ENCODE measurements at places on chromosomes 7 and 10.

DNA sequence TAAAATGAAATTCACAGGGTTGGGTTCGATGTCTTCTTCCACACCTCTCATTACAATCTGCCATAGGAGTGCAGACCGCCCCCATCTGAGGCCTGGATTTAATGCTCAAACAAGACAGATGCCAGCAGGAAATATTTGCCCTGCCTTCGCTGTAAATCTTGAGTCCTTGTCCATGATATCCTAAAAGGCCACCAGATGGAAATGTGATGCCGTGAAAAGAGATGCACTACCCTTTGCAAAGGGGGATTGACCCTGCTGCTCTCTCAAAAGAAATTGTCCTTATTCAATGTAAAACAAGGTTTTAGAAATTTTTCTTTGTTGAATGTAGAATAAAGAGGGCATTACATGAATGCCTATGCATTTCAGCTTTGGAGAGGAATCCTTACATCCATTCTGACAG, 37.5 kb downstream of the AGAP4 start:
- no peak for DNase-seq

GRCh38 chr7:4882169-4883032, 1.1 kb downstream of the RADIL start:
- DNase-seq = no peak

GRCh38 chr10:121627876-121628581, 29.8 kb upstream of the FGFR2 start:
- DNase-seq = no peak

- no peak for DNase-seq
These were observed 28.1 kb upstream of the SH2D4B start for GRCh38 chr10:80509403-80510161.

DNA sequence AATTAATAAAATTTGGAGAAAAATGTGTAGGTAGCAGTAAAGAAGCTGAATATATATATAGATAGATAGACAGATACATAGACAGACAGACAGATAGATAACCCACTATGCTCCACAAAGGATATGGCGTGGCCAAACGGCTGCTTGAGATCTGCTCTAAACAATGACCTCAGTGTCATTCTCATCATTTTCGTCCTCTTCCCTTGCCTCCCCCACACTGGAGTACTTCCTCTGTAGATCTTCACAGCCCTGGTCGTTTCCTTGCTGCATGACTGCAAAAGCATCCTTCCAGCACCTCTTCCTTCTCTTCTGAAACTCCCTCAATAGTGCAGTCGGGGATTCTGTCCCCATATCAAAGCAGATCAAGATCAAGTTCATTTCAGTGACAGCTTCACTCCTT, 35.6 kb upstream of the ATP6V0A4 start:
- DNase-seq = no peak

GRCh38 chr7:70288781-70289456, 690.6 kb downstream of the AUTS2 start:
- DNase-seq = no peak

DNA sequence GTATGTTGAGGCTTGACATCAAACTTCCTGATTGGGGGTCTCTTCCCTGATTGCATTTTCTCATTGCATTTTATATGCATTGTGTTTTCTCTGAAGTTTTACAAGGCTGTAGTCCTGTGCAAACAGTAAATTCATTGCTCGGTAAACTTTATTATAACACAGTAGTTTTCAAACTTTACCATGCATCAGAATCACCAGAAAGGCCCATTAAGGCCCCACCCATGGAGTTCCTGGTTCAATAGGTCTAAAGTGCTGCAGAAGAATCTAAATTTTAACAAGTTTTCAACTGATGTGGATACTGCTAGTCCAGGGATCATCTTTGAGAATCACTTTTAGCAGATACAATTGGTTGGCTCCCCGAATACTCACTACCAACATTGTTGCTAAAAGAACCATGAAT, 634.7 kb upstream of the LRRTM3 start:
- DNase-seq = no peak

DNA sequence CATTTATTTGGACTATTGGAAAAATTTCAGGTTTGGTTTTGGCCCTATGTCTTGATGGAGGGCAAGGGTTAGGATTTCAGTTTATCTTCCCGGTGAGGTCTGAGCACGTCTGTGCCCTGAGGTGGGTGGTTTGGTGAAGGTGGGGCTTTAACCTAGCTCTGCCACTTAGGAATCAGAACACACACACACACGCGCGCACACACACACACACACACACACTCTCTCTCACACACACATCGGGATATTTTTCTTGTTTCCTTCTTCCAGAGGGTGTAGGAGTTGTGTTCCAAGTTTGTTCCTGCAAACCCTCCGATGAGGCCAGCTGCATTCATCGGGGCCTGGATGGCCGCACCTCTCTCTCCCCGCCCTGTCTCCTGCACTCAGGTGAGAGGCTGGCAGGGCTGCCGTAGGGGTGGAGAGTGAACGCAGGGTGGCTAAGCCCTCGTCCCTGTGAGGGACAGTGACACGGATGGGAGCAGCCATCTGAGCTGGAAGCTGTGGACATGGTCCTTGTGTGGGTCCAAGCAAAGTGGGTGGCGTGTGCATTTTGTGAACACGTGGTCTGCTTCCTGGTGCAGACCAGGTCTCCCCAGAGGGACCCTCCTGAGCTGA, 34.2 kb downstream of the CHST12 start:
- no peak for DNase-seq

DNA sequence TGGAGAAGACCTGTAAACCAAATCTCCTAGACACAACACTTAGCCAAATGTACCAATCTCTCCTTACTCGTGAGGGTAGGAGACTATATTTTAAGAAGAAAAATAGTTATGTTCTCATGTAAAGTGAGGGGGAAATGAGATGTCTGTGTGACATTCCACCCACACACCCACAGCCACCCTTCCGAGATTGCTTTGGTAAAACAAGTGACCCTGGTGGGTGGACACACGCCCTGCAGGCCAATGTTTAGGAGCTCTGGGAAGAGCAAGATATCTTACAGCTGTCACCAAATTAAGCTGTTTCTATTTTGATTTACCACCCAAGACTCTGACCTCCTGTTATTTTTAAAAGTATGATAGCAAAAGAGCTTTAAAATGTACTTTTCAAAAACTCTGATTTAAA, 147.2 kb upstream of the PFKP start:
- DNase-seq = no peak

- DNase-seq = no peak
These were observed 52.3 kb upstream of the PTPN12 start for GRCh38 chr7:77484785-77485184.

DNA sequence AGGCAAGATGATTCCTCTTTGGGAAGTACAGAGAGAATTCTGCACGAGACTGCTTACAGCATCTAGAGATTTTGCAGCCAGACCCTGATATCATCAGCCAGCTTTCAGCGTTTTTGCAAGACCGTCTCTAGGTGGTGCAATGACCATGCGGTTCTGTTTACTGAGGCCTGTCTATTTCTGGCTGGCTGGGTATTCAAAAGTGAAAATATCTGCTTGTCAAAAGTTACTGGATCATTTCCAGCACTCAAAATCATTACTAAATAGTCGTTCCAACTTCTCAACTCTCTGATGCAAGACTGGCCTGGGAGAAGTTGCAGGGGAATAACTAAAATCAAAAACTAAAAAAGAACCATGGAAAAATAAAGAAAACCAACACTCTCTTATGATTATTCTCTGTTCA, 240.1 kb downstream of the ELMO1 start:
- DNase-seq = peak; percentile 4

GRCh38 chr10:11235771-11236170, 218.1 kb downstream of the CELF2 start:
- DNase-seq = no peak

DNA sequence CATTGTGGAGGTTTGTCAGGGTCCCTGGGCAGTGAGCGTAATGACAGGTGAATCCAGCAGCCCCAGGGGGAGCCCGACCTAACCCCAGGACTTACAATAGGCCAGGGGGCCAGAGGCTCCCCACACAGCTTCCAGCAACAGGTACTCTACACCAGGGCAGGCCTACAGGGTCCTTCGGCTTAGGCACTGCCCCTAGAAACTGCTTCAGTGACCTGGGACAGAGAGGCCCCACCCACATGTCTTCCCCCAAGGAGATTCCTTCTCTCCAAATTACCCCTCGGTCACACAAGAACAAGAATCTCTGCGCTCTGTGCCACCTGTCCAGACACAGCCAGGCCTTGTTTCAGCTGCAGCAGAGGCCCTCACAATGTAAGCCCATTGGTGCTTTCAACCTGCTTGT, 24.4 kb downstream of the SKIDA1 start:
- no peak for DNase-seq

DNA sequence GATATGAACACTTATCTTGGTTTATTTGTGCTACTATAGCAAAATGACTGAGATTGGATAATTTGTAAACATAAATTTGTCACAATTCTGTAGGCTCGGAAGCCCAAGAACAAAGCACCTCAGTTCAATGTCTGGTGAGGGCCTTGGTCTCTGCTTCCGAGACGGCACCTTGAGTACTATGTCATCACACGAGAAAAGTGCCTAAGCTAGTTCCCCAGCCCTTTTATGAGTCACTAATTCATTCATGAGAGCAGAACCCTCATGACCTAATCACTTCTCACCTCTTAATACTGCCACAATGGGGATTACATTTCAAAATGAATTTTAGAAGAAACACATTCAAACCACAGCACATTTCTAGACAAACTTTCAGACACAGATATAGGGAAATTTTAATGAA, 52.0 kb upstream of the PRSS1 start:
- no peak for DNase-seq

DNA sequence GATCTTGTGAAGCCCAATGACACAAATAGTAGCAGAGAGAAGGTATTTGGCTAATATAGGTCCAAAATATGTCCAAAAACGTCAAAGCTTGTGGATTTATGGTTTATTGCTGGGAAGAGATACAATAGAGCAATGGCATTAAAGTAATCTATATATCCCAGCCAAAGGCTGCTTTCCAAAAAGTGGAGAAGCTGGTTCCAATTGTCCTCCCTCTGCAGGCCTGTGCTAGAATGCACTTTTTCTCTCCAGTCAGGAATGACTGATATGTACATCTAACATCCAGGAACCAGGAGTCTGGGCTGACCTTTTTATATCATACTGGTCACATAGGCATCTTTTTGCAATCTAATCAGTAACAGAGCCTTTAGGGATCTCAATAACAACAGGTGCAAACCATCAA, 167.1 kb upstream of the FAM3C start:
- DNase-seq = no peak

DNA sequence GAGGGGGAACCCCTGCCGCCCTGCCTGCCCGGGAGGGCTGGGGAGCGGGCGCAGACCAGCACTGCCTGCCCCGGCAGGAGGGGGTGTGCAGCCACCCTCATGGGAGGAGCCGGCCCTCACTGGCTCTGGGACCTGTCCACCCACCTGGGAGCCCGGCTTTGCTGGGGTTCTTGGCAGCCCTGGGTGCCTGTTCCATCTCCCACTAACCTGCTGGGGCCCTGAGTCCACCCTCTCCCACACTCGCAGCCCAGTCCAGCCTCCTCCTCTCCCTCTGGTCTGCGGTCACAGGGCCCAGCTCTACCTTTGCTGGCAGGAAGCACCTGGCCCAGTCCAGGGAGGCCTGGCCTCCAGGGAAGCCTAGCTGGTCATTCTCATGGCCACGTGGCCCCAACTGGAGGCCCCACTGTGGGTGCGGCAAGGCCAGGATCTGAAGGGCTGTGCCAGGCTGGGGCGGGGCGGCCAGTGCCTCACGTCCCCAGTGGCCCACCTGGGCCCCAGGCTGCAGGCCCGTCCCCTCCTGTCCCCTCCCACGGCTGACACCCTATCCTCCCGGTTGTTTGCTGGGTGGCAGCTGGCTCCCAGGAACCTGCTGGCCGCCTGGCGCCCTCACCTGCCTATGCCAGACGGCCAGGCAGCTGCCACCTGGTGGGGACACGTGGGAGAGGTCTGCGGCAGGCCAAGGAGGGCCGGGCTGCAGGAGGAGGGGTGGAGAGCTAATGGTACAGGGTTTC, at the start of gene TMEM184A:
TMEM184A (minus strand) TSS at position 393 of the 731 bp plus-strand sequence. CDS start 721 bp downstream, outside the sequence.
- DNase-seq = no peak

- DNase-seq = no peak
These were observed 28.3 kb downstream of the TAF3 start for GRCh38 chr10:7846591-7846990.

DNA sequence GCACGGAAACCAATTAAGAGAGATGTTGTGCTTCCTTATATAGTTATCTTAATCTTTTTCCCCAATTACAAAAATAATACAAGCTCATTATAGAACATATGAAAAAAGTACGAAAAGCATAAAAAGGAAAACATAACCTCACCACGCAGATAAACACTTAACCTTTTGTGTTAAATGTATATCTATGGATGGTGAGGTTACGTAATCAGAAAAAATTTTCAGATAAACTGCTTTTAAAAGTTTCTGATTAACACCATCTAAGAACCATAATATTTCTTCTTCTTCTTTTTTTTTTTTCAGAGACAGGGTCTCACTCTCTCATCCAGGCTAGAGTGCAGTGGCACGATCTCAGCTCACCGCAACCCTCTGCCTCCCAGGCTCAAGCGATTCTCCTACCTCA, 49.2 kb upstream of the SPOCK2 start:
- DNase-seq = no peak

DNA sequence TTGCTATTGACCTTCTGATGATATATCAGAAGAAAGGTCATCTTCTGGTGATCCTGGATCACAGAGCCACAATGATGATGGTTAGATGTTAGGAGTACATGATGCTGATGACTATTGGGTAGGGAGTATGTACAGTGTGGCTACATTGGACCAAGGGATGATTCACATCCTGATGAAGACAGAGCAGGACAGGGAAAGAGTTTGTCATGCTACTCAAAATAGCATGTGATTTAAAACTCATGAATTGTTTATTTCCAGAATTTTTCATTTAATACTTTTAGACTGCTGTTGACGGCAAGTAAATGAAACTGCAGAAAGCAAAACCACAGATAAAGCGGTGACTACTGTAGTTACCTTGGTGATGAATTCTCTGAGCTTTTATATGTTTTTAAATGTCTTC, 397.3 kb downstream of the PPP1R3A start:
- no peak for DNase-seq

DNA sequence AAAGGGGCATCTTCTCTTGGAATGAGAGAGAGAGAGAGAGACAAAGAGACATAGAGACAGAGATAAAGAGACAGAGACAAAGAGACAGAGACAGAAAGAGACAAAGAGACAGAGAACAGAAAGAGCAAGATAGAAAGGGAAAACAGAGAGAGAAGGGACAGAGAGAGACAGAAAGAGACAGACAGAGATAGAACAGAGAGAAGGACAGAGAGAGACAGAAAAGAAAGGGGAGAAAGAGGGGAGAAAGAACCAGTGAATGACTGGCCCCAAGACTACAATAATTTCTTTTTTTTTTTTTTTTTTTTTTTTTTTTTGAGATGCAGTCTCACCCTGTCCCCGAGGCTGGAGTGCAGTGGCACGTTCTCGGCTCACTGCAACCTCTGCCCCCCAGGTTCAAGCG, 7.6 kb downstream of the TMEM130 start:
- DNase-seq = no peak

DNA sequence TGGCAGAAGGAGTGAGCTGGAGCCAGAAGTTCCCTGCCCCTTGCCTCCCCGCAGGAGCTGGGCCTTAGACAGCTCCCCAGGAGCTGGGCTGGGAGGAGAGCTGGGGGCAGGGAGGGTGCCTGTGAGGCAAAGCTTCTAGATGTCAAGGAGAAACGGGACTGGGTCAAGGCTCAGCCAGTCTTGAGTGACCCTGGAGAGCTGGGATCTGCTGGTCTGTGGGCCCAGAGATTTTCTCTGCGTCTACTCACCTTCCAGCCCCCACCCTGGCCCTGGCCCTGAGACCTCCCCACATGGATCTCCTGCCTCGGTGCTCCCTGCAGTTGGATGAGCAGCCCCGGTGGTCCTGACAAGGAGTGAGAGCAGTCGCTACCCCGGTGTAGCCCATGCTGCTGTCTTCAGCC, 20.3 kb upstream of the SHH start:
- DNase-seq = no peak

GRCh38 chr10:113104047-113104446, 154.0 kb downstream of the TCF7L2 start:
- no peak for DNase-seq

Measured in activated naive CD4-positive, alpha-beta T cell (primary cell).